ENCODE measurements at places on chromosomes 16 and 17.

GRCh38 chr16:85908889-85909589, 10.1 kb downstream of the IRF8 start:
- DNase-seq: no peak

GRCh38 chr16:87948119-87948545, 3.1 kb upstream of the BANP start:
- DNase-seq: no peak

DNA sequence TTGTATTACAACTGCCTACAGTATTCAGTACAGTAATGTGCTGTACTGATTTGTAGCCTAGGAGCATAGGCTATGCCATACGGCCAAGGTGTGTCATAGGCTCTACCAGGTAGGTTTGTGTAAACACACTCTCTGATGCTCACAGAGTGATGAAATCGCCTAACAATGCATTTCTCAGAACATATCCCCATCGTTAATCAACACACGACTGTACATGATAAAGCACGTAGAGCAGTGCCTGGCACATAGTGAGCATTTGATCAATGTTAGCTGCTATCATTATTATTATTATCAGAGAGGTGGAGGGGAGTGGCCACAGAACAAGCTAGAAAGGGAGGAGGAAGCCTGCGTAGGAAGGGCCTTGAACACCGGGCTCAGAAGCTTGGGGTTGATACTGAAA, 81.1 kb upstream of the LHX1 start:
- DNase-seq: no peak

GRCh38 chr16:19165101-19165500, 2.9 kb upstream of the SYT17 start:
- DNase-seq: no peak

GRCh38 chr16:49277766-49278566, 3.7 kb downstream of the CBLN1 start:
- no peak for DNase-seq

DNA sequence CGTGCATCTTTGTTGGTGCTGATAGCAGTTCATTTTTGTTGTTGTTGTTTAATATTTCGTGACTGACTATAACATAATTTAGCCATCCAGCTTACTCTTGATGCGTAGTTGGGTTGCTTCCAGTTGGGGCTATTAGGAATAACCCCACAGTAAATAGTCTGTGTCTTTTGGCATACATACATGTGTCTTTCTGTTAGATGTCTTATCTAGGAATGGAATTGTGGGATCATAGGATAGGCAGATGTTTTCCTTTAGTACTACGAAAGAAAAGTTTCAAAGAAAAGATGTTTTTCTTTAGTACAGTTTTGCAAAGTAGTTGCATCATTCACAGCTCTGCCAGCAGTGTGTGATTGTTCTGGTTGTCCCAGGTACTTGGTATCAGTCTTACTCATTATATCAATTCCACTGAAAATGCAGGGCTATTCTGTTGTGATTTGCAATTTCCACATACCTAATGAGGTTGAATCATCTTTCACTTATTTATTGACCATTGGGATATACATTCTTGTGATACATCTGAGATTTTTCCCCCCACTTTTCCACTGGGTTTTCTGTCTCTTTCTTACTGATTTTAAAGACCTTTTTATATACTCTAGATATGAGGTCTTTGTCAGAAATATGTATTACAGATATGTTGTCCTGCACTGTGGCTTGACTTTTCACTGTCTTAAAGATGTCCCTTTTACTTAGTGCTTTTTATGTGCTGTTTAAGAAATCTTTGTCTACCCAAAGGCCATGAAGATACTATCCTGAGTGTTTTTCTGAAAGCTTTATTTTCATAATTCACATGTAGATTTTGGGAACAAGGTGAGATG, 173.3 kb downstream of the MRTFB start:
- DNase-seq: no peak

- no peak for DNase-seq
These were observed 136.2 kb upstream of the RCVRN start for GRCh38 chr17:10041287-10041612.

GRCh38 chr16:66308096-66308495, 58.4 kb upstream of the CDH5 start:
- no peak for DNase-seq

- DNase-seq: no peak
These were observed 19.1 kb upstream of the HEXD start for GRCh38 chr17:82399041-82399441.

DNA sequence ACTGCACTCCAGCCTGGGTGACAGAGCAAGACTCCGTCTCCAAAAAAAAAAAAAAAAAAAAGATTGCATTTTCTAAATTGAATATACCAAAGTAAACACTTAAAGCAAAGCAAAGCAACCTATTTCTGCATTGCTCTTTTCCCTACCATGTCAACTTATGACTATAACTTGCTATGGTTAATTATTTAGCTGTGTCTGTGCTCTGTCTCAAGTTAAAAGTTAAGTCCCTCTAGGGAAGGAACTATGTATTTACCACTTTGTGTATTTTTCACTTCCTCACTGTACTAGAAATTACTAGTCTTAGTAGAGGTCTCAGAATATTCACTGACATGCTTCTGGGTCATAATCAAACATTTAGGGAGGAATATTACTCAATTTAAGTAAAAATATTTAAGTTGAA, 711.7 kb upstream of the SOX9 start:
- no peak for DNase-seq

- DNase-seq: no peak
These were observed 23.8 kb downstream of the EPN2 start for GRCh38 chr17:19260958-19261357.

DNA sequence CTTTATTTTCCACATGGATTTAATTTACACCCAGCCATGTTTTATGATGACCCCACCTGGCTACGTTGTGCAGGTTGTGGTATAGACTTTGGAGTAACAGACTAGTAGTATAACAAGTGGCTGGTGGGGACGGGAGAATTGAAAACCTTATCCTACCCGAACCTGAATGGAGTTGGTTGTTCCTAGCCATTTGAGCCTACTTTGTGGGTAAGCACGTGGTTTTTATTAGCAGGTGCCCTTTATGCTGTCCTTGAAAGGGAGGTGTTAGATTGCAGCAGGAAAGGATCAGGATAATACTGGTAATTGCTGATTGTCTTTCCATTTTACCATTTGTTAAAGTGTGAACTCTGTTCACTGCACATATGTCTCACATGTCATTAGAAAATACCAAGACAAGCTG, 31.9 kb upstream of the PHAF1 start:
- DNase-seq: no peak

DNA sequence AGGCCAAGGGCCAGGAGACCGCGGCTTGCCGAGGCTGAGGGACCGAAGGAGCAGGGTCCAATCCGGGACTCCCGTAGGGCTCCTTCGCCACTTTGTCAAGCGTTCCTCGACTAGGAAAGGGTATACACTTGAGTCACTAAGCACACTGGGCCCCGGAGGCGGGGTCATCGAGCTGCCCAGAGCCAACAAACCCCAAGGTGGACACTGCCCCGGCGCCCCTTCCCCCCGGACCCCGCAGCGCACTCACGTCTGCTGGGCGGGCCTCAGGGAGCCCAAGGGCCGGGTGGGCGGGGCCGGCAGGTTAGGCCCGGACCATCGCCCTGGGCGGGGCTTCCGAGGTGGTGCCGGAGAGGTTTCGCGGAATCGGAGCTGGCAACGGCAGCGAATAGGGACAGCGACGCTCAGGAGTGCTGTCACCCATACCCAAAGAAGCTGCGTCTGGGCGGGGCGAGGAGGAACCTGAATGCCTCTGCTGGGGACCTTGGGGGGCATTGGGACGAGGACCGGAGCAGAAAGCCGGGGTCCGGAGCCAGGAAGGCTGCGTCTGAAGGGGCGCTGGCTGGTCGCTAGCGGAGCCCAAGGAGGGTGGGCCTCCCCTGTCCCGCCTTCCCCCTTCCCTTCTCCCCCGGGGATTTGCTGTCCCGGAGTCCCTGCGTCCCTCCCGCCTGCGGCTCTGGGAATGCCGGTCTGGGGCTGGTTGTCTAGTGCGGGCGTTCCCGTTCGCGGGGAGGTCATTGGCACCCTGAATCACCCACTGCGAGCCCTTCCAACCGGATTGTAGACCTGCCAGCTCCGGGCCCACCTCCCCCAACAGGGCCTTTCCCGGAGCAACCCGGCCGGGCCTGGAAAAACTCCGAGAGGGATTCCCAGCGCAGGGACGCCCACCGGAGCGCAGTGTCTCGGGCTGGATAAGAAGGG, 118.2 kb upstream of the SMURF2 start:
- no peak for DNase-seq

GRCh38 chr16:72302332-72302731, 130.4 kb upstream of the PMFBP1 start:
- DNase-seq: no peak

DNA sequence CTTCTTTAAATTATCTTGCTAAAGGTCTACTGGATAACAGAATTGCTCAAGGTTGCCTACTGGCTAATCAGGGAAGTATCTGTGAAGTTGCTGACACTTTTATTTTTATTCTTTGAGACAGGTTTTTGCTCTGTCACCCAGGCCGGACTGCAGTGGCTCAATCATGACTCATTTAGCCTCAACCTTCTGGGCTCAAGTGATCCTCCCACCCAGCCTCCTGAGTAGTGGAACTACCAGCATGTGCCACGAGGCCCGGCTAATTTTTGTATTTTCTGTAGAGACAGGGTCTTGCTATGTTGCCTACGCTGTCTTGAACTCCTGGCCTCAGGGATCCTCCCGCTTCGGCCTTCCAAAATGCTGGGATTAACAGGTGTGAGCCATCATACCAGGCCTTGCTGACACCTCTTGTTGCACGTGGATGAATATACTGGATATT, 43.1 kb downstream of the GLG1 start:
- DNase-seq: no peak

DNA sequence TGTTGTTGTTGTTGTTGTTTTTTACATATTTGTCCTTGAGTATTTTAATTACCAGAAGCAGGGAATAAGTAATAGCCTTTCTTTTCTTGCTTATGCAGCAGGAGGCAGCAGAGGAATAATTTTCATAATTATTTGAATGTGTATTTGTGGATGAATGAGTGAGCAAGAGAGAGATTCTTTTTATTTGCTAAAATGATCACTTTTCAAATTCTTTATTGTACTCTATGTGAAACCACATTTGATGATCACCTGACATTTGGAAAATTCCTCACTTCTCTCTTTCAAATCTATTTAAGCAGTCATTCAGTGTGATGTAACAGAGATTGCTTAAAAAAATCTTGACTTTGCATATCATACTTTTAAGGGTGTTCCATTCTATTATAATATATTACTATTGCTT, 223.6 kb downstream of the BCAS3 start:
- no peak for DNase-seq

- no peak for DNase-seq
These were observed 61.5 kb downstream of the GNAO1 start for GRCh38 chr16:56252835-56253234.

GRCh38 chr17:32609884-32610650, 123.3 kb downstream of the CDK5R1 start:
- DNase-seq: no peak

DNA sequence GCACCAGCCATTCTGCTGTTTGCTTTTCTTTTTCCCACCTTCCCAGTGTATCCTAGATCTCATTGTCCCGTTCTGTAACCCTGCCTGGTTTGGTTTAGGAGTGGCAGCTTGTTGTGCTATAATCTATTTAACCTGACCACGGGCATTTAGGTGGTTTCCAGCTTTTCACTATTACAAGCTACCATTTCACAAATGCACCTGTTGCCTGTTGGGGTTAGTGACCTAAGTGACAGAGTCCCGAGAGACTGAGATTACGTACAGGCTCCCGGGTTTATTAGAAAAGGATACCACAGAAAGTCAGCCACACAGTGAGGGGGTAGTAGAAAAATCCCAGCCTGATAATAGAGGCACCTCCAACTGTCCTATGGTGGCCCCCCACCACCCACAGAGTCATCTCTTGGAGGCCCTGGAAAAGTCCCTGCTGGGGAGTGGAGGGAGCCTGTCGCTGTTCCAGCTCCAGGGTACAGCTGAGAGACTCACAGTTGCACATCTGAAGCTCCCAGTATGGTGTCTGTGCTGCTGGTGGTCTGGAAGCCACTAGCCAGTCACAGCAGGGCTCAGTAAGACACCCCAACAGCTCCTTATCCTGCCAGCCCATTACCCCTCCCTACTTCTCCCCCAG, 21.2 kb downstream of the CLEC16A start:
- DNase-seq: no peak

- DNase-seq: no peak
These were observed 334.7 kb downstream of the SOX9 start for GRCh38 chr17:72455562-72455961.

DNA sequence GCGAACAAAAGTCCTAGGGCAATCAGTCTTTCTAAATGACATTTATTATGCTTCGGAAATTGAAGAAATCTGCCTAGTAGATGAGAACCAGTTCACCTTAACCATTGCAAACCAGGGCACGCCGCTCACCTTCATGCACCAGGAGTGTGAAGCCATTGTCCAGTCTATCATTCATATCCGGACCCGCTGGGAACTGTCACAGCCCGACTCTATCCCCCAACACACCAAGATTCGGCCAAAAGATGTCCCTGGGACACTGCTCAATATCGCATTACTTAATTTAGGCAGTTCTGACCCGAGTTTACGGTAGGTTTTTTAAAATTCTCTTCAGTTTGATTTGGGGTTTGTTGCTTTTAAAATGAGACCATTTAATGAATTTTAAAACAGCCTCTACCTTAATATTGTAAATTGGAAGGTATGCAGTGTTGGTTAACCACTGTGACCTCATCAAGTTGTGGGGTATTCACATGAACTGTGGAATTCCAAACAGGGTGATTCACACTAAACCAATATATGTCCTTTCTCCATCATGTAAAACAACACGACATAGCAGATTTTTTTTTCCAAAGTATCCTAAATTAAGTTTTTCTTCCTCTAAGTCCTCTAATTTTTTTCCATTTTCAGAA, 6.2 kb upstream of the EVI2A start:
- no peak for DNase-seq

DNA sequence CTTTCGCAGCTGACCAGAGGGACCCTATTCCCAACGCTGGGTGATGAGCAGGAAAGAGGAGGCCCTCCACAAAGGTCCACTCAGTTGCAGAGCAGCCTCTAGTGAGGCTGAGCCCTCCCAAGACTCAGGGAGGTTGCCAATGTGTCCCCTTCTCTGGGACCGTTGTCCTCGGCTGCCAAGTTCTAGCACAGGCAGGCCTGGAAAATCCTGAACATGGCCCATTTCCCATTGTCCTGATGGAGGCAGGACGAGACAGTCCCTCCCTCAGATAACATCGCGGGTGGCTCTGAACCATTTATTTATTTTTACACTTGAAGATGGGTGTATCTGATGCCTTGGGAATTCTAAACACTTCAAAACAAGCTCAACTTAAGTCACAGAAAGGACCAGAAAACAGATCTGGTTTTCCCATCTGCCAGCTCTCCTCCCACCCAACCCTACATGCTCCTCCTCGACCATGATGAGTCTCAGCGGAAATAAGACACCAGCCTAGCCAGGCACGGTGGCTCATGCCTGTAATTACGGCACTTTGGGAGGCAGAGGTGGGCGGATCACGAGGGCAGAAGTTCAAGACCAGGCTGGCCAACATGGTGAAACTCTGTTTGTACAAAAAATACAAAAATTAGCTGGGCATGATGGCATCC, 12.8 kb downstream of the CDIP1 start:
- no peak for DNase-seq

- DNase-seq: no peak
These were observed 2.0 kb downstream of the CBX4 start for GRCh38 chr17:79836972-79837887.

- DNase-seq: no peak
These were observed 5.1 kb upstream of the C17orf113 start for GRCh38 chr17:42055496-42055895.
